ENCODE measurements at places on chromosomes 1 and 21.

GRCh38 chr1:85566890-85567289 is 13.7 kb upstream of the CCN1 start:
- no peak for DNase-seq

- DNase-seq = no peak
Measured at GRCh38 chr1:159612211-159612885, 24.7 kb downstream of the APCS start.

DNA sequence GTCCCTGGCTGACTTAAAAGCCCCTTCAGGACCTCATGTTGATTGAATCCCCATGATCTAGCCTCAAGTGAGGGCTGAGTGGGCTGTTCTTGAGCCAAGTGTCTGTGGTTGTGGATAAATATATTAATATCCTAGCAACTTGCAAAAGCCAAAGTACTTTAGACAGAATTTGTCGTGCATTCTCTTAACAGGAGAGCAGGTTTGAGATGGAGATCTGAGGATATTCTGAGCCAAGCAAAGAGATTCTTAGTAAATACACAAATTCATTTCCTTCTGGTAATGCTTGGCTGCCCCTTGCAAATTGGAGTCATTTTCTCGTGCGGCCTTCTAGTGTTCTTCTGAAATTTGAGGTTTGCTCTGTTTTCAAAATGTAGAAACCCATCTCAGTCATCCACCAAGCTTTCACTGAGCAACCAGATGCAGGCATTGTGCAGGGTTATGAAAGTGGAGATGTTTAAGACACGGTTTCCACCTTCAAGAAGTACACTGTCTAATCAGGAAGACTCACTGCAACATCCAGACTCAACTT is 242.1 kb upstream of the JUN start:
- no peak for DNase-seq

- DNase-seq = no peak
Measured at GRCh38 chr1:6601923-6602668, 573 bp downstream of the KLHL21 start.

DNA sequence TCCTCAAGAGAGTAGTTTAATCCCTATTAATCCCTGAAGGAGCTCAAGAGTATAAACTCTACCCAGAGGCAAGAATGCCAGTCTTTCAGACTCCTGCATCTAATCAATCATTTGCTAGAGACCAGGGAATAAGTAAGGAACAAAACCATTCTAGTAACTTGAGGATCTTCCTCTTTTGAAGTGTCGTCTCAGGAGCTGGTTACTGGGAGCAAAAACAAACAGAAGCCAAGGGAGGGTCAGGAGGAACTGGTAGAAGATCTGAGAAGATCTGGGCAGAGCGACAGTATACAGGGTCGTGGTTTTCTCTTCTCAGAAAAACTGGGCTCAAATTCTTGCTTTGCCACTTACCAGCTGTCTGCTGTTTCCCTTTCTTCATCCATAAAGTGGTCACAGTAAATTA is 69.3 kb downstream of the RPS6KA1 start:
- DNase-seq = no peak

GRCh38 chr21:38733972-38734546 is 71.7 kb upstream of the ETS2 start:
- DNase-seq = peak; percentile 73

DNA sequence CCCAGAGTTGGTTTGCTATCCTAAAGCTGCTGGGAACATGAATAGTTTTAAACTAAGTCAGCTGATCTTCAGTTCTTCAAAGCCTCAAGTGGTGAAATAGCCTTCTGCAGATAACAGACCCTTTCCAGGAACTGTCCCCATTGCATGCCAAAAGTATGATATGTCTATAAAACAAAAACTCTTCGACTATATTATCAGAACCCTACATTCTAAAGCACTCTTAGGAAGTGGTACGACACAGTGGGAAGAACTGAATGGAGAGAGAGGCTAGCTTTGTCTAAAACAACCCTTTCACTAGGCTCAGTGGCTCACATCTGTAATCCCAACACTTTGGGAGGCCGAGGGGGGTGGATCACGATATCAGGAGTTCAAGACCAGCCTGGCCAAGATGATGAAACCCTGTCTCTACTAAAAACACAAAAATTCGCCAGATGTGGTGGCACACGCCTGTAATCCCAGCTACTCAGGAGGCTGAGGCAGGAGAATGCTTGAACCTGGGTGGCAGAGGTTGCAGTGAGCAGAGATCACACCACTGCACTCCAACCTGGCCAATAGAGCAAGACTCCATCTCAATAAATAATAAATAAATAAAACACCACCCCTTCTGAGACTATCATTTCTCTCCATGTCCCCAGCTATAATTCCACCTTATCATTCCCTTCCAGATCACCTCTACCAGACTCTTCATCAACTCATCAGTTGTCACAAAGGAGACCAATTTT is 2.2 kb upstream of the FRRS1 start:
- no peak for DNase-seq

DNA sequence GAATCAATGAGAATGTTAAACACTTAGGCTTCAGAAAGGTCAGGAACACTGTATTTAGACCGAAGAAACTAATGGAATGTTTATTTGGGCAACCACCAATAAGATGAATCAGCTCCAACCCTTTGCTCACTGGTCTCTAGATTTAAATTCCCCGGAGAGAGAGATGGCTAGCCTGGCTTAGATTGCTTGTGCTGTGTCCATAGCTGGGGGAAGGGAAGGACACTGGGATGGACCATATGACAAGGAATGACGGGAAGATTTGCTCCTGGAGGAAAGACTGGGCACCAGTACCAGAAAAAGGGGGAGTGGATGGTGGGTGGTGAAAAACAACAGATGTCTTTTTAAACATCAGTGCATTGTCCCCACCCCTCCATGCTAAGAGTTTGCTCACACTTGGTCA is 426.6 kb downstream of the DUSP10 start:
- DNase-seq = no peak

GRCh38 chr1:248918131-248918530 is 12.1 kb downstream of the PGBD2 start:
- DNase-seq = no peak

GRCh38 chr1:198620951-198621824 is 17.7 kb upstream of the PTPRC start:
- DNase-seq = no peak
